T-cell (primary cell): ENCODE measurements at places on chromosomes 2 and 18.
A peak's percentile ranks its signal among the peaks of the same experiment; 100 is the strongest.

- no peak overlapping the region for H3K27ac ChIP-seq
- H3K36me3 ChIP-seq: no peaks in the 10 kb centered on the region
- no peak overlapping the region for H3K4me3 ChIP-seq
- DNase-seq: no peak
- no peaks in the 10 kb centered on the region for H3K27me3 ChIP-seq
These were observed 229.1 kb upstream of the RBBP8 start for GRCh38 chr18:22703883-22704585.

DNA sequence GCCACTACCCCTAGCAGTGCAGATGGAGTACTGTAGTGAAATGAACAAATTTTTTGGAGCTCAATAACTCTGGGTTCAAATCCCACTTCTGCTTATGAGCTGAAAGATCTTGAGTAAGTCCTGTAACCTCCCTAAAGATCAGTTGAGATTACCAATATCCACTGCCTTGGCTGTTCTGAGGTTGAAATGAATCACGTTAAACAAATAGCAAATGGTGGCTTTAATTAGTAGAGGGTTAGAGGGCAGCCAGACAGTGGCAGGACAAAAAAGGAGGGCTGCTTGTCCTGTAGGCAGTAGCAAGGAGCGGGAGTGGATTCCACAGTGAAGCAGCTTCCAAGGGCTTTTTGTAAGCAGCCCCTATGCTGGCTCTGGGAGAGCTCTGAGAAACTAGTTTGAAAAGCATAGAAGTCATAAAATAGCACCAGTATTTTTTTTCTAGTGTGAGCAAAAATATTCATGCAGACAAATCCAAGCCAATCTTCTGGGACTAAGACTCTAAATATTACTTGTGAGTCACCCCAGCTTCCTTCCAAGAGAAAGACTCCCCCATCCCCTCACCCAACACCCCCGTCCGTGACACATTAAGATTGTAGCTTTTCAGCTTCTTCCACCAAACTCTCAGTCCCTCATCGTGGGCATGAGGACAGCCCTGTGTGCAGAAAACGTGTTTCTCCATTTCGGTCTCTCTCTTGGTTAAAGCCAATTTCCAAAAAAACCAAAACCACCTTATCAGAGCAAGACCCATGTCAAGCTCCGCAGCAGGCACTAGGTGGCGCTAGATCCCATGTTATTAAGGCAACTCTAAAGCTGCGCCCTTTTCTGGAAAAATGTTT, 123.5 kb upstream of the LGALSL start:
- no peaks in the 10 kb centered on the region for H3K36me3 ChIP-seq
- H3K27ac ChIP-seq: no peak overlapping the region
- peak; percentile 45 for DNase-seq

DNA sequence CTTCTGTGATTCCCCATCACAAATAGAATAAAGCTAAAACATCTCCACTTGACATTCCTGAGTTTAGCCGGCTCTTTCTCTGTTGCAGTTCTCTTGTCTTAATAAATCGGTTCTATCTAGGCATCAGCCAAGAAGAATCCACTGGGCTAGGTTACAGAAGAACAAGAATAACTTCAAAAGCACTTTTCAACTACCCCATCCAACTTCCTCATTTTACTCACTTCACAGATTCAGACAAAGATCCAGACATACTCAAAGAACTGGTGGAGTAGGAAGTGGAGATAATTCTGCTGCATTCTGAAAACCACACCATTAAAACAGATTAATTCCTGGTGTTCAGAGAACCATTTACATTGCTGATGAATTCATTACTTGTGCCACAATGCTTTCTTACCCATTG, 9.6 kb upstream of the ALPK2 start:
- H3K4me1 ChIP-seq: peaks cover 3% of the 10 kb centered on the region
- H3K4me3 ChIP-seq: no peak overlapping the region
- H3K27ac ChIP-seq: no peak overlapping the region
- H3K36me3 ChIP-seq: no peaks in the 10 kb centered on the region

DNA sequence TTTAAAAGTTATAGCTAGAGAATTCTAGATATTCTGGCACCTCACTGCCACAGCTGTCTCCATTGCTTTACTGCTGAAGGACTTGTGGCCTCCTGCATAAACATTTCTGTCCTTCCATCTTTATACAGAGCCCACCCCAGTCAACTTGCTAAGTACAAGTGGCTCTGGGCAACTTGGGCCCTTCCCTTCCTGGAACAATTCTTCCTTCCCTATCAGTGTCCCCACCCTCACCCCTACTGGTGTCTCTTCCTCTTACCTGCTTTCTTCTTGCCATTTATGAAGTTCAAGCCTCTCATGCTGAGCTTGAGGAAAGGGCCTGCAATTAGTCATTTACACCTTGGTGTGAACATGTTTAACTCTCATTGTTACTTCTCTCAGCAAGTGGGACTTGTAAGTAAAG, 45.0 kb downstream of the ARHGAP25 start:
- H3K27me3 ChIP-seq: no peaks in the 10 kb centered on the region
- peak overlapping the region; percentile 56 for H3K27ac ChIP-seq
- H3K4me1 ChIP-seq: peaks cover 73% of the 10 kb centered on the region
- peak overlapping the region; percentile 2 for H3K4me3 ChIP-seq

DNA sequence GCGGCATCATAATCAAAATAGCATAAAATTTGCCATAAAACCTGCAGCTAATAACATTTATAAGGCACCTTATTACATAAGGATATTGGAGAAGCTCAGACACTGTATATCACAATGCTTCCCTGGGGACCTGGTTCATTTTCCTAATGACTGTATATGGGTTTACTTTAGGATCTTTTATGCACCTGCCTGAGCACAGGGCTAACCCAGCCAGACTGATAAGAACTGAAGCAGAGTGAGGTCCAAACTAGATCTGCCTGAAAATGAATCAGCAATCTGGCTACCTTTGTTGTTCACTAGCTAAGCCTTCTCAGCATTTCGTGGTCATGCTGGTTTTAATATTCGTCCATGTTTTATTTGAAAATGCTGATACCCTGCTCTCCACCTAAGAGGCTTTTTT, 1922.3 kb upstream of the CELF4 start:
- H3K27ac ChIP-seq: no peak overlapping the region
- H3K4me1 ChIP-seq: no peaks in the 10 kb centered on the region

GRCh38 chr2:173446722-173447121, 92.0 kb downstream of the CDCA7 start:
- H3K4me3 ChIP-seq: no peak overlapping the region
- H3K36me3 ChIP-seq: no peaks in the 10 kb centered on the region
- H3K4me1 ChIP-seq: peaks cover 10% of the 10 kb centered on the region
- peaks cover 9% of the 10 kb centered on the region for H3K27me3 ChIP-seq
- no peak for DNase-seq
- H3K27ac ChIP-seq: no peak overlapping the region

DNA sequence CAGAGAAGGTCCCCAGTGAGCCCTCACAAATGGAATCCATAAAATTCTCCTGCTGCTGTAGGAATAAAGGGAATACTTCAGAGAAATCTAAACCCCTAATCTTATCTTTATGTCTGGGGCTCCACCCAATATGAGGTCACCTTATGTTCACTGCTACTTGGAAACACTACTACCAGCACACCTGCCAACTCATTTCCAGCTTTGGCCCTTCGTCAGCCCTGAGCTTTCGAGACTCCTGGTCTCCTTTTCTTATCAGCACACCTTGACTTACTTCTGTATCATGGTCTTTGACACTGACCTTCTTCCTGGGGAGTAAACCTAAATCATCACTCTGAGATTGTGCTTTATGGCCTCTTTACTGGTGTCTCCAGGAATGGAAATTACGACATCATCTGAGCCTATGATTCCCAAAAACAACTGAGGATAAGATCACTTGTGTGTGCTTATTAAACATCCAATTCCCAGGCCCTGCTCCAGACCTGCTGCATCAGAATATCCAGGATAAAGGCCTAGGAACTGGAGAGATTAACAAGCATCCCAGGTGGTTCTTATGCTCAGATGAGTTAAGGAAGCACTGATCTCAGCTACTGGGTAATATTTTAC, 22.2 kb upstream of the ASNSD1 start:
- no peak for DNase-seq
- no peaks in the 10 kb centered on the region for H3K36me3 ChIP-seq
- H3K27ac ChIP-seq: no peak overlapping the region
- H3K4me3 ChIP-seq: no peak overlapping the region
- no peaks in the 10 kb centered on the region for H3K4me1 ChIP-seq

- H3K27me3 ChIP-seq: no peaks in the 10 kb centered on the region
- H3K4me1 ChIP-seq: no peaks in the 10 kb centered on the region
- no peak overlapping the region for H3K27ac ChIP-seq
- DNase-seq: no peak
- H3K36me3 ChIP-seq: no peaks in the 10 kb centered on the region
These were observed 784.9 kb downstream of the EPHA4 start for GRCh38 chr2:220787251-220787650.

DNA sequence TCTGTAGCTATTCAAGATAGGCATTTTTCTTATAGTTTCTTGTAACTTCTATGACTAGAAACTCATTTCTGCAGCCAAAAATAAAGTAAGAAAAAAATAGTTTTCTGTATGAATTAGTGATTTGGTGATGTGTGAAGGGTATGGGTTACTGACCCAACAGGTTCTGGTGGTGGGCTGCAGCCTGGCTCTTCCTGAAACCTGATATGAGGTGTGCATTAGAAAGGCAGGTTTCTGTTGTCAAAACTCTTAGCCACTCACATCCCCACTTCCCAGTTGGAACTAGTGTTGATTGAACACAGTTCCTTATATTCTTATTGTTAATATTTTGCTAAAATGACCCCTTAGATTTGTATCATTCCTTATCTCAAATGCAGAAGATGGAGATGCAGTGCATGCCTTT, 330.8 kb downstream of the THSD7B start:
- H3K27ac ChIP-seq: no peak overlapping the region
- no peak overlapping the region for H3K4me3 ChIP-seq
- DNase-seq: no peak
- no peaks in the 10 kb centered on the region for H3K27me3 ChIP-seq
- H3K36me3 ChIP-seq: no peaks in the 10 kb centered on the region
- H3K4me1 ChIP-seq: no peaks in the 10 kb centered on the region

- no peak overlapping the region for H3K27ac ChIP-seq
- H3K36me3 ChIP-seq: no peaks in the 10 kb centered on the region
- DNase-seq: no peak
- H3K4me1 ChIP-seq: no peaks in the 10 kb centered on the region
These were observed 90.5 kb downstream of the GALNT1 start for GRCh38 chr18:35671966-35672603.
